ENCODE measurements at places on chromosomes 1 and 21. TPM values are rescaled to one million over a fixed set of nuclear protein-coding genes. Genes with fewer than 3 reads are reported as not detected.

GRCh38 chr1:17520473-17521319, 18.8 kb upstream of the ARHGEF10L start:
- DNase-seq: no peak

GRCh38 chr1:58893257-58893869, 109.5 kb upstream of the JUN start:
- no peak for DNase-seq

DNA sequence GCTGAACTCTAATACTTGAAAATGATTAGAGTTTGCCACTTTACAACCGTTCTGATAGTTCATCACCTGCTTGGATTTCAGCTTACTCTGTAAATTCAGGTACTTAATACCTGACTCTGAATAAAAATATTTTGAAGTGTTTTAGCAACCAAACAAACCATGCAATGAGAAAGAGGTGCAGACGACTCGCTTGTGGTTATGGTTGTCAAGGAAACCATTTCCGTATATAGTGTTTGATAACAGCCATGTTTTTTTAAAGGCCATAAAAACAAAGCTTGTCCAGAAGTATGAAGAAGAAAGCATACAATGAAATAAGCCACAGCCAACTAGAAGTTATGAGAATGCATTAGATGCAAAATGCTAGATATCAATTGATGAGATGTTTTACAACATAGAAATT, 167.2 kb upstream of the HMCN1 start:
- no peak for DNase-seq

The DDAH1 gene
- total RNA-seq: 61.6 TPM

- DNase-seq: no peak
Measured at GRCh38 chr1:17732475-17732874, 22.7 kb upstream of the ACTL8 start.

The ALDH4A1 gene
- 15.7 TPM for total RNA-seq

GRCh38 chr1:96538111-96538641, 183.4 kb upstream of the PTBP2 start:
- no peak for DNase-seq

- no peak for DNase-seq
Measured at GRCh38 chr1:19045898-19046880, 89.7 kb upstream of the IFFO2 start.

DNA sequence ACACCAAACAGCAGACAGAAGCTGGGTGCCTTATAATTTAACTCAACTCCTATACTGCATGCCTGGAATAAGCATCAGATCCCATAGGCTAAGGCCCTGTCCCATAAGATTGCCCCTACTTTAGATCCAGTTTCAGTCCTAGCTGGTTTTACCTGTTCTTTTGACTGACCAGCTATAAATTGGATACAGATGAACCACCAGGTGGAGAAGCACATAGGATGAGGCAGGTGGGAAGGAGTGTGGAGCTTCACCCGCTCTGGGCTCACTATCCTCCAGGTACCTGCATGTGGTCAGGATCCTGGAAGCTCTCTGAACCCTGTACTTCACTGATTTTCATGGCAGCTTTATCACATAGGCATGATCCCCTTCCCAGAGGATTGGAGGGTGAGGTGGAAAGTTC, 51.3 kb downstream of the MAST2 start:
- no peak for DNase-seq

The GNAT2 gene
- not detected for total RNA-seq

- DNase-seq: no peak
Measured at GRCh38 chr1:201251851-201252430, 31.4 kb upstream of the PKP1 start.

DNA sequence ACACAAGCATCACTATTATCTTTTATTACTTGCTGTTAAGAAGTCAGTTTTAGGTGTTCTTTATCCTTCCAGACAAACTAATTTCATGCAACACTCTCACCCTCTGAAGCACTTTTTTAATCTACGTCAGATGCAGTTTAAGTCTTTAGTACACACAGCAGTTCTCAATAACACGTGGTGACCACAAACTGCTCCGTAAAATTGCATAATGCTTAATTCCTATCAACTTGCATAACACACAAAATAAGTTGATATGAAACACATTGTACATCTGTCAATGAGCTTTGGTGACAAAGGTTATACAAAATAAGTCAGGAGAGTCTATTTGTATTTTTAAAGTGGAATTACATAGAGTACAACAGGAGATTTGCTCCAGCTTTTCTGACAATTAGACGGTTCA, 140.9 kb upstream of the ETS2 start:
- no peak for DNase-seq

Measured in prostate gland (tissue), 2 donors.